CD4-positive, alpha-beta T cell treated with Interferon alpha-2 for 1 hour (primary cell): ENCODE measurements at places on chromosomes 16 and 17.

DNA sequence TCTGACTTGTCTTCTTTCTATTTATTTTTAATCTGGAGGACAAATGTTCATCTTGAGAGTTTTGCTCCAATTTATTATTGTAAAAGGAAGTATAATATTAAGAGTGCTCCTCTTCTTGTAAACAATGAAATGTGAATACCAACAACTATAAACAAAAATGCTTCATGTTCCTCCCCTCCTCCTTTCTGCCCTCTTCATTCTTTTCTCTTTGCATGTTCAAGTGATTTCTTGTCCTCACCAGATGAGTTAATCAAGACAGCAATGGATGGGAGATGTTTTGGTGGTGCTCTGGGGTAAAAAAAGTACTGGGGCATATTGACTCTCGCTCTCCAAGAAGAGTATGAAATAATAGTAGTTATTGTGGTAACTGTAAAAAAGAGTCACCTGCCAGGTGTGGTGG lies 24.3 kb downstream of the ITGB3 start:
- DNase-seq = no peak

GRCh38 chr16:60811657-60812056 lies 1224.6 kb downstream of the CDH8 start:
- no peak for DNase-seq

- no peak for DNase-seq
Observed at GRCh38 chr17:76022285-76022684, 4.8 kb downstream of the EVPL start.

DNA sequence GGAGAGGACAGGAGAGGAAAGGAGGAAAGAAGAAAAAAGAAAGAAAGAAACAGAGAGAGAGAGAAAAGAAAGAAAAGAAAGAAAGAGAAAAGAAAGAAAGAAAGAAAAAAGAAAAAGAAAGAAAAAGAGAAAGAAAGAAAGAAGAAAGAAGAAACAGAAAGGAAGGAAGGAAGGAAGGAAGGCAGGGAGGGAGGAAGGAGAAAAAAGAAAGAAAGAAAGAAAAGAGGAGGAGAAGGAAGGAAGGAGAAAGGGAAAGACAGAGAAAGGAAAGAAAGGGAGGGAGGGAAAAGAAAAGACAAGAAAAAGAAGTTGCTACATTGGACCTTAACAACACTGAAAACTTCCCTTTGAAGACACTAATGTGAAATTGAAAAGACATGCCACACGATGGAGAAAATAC lies 56.6 kb upstream of the CCL2 start:
- no peak for DNase-seq

DNA sequence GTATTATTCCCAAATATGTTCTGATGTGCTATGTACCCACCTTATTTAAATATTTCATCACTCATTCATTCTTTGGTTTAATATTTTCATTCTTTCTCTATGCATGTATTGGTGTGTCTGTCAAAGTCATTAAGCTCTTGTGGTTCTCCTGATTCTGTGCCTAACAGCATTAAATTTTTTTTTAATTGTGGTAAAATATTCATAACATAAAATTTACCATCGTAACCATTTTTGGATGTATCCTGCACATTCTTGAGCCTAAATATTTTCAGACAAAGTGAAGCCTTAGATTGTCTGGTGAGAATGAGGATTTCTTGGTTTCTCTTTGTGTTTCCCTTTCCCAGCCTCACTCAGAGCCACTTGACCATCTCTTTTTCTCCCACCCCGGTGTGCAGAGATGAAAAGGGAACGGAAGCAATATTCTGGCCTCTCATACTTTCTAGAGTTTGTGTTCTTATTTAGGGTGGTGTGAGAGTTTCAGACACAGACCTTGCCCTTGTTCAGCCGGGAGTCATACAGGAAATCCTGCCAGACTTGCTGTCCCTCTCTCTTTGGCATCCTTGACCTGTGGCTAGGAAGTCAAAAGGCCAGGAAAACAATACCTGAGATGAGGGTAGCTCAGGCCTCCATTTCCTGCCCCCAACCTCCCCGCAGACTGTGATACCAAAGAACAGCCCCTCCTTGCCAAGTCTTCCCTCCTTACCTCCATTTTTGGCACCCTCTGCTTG lies 4.9 kb downstream of the CCL5 start:
- no peak for DNase-seq
